ENCODE measurements at places on chromosomes 16 and 17. TPM values are rescaled to one million over a fixed set of nuclear protein-coding genes. Genes with fewer than 3 reads are reported as not detected.
A peak's percentile ranks its signal among the peaks of the same experiment; 100 is the strongest.

DNA sequence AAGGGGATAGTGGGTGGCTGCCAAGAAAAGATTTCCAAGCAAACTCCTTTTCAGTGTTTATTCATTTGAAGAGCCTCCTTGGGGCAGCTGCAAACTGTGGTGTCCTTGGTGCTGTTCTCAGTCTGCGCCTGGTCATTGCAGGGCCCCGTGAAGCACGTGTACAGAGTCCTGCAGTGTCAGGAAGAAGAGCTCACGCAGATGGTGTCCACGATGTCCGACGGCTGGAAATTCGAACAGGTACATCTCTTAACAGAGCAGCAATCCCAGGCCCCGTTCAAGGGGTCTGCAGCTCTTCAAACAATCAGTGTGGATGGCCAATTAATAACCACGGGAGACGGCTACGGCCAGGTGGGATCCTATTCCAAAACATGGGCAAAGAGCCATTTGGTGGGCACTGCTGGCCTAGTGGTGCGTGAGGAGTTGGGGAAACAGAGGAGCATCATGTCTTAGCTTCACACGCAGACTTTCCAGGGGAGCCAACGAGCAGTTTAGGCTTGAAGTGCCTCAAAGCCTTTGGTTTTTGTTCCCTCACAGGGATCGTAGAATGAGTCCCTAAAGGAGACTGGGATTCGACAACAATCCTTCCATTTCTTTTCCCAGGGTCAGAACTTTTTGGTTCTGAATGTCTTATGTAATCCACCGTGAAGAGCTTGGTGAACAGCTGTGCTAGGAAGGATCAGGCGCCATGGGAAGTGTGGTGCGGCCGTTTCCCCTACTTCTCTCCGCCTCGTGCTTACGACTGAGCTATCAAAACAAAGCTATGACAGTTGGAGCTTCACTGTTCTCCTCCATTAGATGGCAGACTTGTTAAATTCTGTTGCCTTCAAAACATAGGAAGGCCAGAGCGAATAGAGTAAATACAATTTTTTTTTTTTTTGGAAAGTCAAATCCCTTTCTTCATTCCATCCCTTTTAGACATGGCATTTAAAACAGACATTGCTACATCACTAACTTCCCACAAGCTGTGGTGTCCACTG is 12.6 kb downstream of the KCTD2 start:
- H3K27ac ChIP-seq: no peak overlapping the region
- peaks cover 35% of the 10 kb centered on the region for H3K36me3 ChIP-seq
- no peaks in the 10 kb centered on the region for H3K27me3 ChIP-seq

MYLK3 gene
- total RNA-seq: 0.27 TPM

C1QTNF8 gene
- not detected for total RNA-seq

SHBG gene
- total RNA-seq: 0.25 TPM

GRCh38 chr16:2963723-2964474 is at the start of gene KREMEN2:
KREMEN2 (plus strand) TSS chr16:2964275; CDS start chr16:2964521, 246 bp downstream.
- H3K4me1 ChIP-seq: peaks cover 32% of the 10 kb centered on the region
- peak within 1 kb of the TSS; percentile 57 for H3K4me3 ChIP-seq
- H3K27ac ChIP-seq: no peak within 1 kb of the TSS
- peak; percentile 67 for DNase-seq

CMTM2 gene
- total RNA-seq: 0.51 TPM

GRCh38 chr16:49651996-49652395 is 203.9 kb downstream of the ZNF423 start:
- peaks cover 3% of the 10 kb centered on the region for H3K27me3 ChIP-seq
- H3K27ac ChIP-seq: no peak overlapping the region
- H3K4me1 ChIP-seq: no peaks in the 10 kb centered on the region
- peaks cover 4% of the 10 kb centered on the region for H3K36me3 ChIP-seq
- H3K4me3 ChIP-seq: no peak overlapping the region

KDM6B gene
- total RNA-seq: 46.2 TPM

DNA sequence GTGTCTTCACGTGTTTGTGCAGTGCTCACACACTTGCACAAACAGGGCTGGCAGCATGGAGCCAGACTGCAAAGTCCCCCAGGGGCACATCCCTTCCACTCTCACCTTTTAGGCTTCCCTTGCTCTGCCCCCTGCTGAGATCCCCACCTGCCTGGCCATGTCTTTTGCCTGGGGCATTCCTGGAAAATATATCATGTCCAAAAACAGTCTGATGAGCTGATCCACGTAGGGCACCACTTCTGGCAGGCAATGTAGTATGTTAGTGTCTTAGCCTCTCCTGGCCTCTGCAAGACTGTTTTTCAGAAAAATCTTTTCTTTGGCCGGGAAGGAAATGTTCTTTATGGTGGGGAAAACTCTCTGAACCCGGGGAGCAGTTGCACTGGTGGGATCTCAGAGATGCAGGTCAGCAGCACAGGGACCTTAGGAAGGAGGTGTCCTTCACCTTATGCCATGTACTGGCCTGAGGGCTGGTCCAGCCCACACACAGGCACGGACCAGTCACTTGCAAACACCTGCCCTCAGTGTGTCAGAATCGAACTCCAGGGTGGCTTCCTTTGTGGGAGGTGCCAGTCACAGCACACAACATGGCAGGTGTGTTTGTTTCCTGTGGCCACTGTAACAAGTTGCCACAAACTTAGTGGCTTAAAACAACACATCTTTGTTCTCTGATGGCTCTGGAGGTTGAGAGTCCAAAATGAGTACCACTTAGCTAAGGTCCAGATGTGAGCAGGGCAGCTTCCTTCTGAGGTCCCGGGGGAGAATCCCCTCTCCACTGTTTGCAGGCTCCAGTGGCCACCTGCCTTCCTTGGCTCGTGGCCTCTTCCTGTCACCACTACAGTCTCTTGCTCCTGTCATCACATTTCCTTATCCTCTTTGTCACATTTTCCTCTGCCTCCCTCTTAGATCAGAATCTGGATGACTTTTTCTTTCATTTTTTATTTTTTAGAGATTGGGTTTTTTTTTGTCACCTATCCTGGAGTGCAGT is 46.6 kb downstream of the MPRIP start:
- H3K4me3 ChIP-seq: no peak overlapping the region
- H3K36me3 ChIP-seq: peaks cover 7% of the 10 kb centered on the region
- H3K27me3 ChIP-seq: no peaks in the 10 kb centered on the region
- H3K4me1 ChIP-seq: peaks cover 45% of the 10 kb centered on the region

- H3K4me3 ChIP-seq: no peak overlapping the region
- no peak overlapping the region for H3K27ac ChIP-seq
- no peaks in the 10 kb centered on the region for H3K36me3 ChIP-seq
- DNase-seq: peak; percentile 56
Observed at GRCh38 chr17:70622368-70623260, 453.3 kb downstream of the KCNJ2 start.

DNA sequence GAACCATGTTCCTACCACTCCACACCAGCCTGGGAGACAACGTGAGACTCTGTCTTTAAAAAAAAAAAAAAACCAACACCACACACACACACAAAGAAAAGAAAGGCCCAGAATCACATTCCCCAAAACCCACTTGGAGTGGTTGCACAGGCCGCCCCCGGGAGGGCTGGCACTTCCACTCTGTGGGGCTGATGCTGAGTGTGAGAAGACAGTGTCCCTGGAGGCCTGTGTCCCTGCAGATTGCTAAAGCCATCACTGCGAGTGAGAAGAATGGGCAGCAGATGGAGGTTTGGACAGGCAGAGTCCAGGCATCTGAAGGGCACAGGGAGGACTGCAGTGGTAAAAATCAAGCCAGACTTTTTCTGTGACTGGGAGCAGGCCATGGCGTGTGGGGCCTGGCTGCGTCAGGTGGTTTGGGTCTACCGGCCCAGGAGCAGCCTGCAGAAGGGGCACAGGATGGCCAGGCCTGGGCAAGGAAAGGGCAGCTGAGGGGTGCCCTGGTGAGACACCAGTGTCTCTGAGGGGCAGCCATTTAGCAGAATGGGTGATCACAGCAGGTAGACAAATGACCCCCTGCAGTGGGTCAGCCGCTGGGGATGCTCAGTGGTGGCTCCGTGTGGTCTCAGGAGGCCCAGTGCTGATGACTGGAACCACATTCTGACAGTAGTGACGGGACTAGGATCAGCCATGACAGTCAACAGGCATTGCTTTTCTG is 13.1 kb downstream of the CTRB2 start:
- no peak for DNase-seq
- no peak overlapping the region for H3K27ac ChIP-seq
- H3K4me1 ChIP-seq: no peaks in the 10 kb centered on the region
- H3K36me3 ChIP-seq: no peaks in the 10 kb centered on the region
- H3K27me3 ChIP-seq: peaks cover 10% of the 10 kb centered on the region
- no peak overlapping the region for H3K4me3 ChIP-seq

GRCh38 chr16:3782566-3782965 is 65.2 kb upstream of the TRAP1 start:
- H3K27me3 ChIP-seq: no peaks in the 10 kb centered on the region
- peaks cover 4% of the 10 kb centered on the region for H3K4me1 ChIP-seq
- H3K36me3 ChIP-seq: peaks cover 33% of the 10 kb centered on the region
- no peak overlapping the region for H3K4me3 ChIP-seq

HSF4 gene
- total RNA-seq: 20.7 TPM

- H3K36me3 ChIP-seq: no peaks in the 10 kb centered on the region
- no peaks in the 10 kb centered on the region for H3K27me3 ChIP-seq
- no peak overlapping the region for H3K4me3 ChIP-seq
- DNase-seq: no peak
- no peak overlapping the region for H3K27ac ChIP-seq
Observed at GRCh38 chr16:55498101-55498500, 10.8 kb upstream of the LPCAT2 start.

- H3K27ac ChIP-seq: no peak overlapping the region
- H3K27me3 ChIP-seq: peaks cover 3% of the 10 kb centered on the region
- H3K36me3 ChIP-seq: no peaks in the 10 kb centered on the region
- no peak for DNase-seq
- H3K4me3 ChIP-seq: no peak overlapping the region
Observed at GRCh38 chr17:55930291-55930809, 179.5 kb downstream of the PCTP start.

- no peak overlapping the region for H3K4me3 ChIP-seq
- H3K27me3 ChIP-seq: peaks cover 20% of the 10 kb centered on the region
- H3K36me3 ChIP-seq: no peaks in the 10 kb centered on the region
- no peaks in the 10 kb centered on the region for H3K4me1 ChIP-seq
- no peak for DNase-seq
Observed at GRCh38 chr17:6138761-6139446, 68.7 kb downstream of the WSCD1 start.

ABCA6 gene
- total RNA-seq: not detected

GRCh38 chr17:79989106-79989835 is 46.4 kb downstream of the TBC1D16 start:
- H3K4me1 ChIP-seq: peaks cover 29% of the 10 kb centered on the region
- peak; percentile 3 for DNase-seq
- H3K36me3 ChIP-seq: peaks cover 5% of the 10 kb centered on the region
- H3K4me3 ChIP-seq: no peak overlapping the region
- no peaks in the 10 kb centered on the region for H3K27me3 ChIP-seq

ZNF263 gene
- total RNA-seq: 19.2 TPM

- no peak for DNase-seq
- H3K4me1 ChIP-seq: no peaks in the 10 kb centered on the region
- no peak overlapping the region for H3K4me3 ChIP-seq
- no peaks in the 10 kb centered on the region for H3K27me3 ChIP-seq
- H3K27ac ChIP-seq: no peak overlapping the region
Observed at GRCh38 chr17:71482625-71483024, 638.2 kb upstream of the SOX9 start.

Measured in activated CD4-positive, alpha-beta T cell treated with anti-CD3 and anti-CD28 coated beads for 36 hours (primary cell).